Activated T-helper 1 cell treated with Interleukin-2 at 50 U/mL for 16 hours (primary cell): ENCODE measurements at places on chromosomes 12 and 14.
A peak's percentile ranks its signal among the peaks of the same experiment; 100 is the strongest.

DNA sequence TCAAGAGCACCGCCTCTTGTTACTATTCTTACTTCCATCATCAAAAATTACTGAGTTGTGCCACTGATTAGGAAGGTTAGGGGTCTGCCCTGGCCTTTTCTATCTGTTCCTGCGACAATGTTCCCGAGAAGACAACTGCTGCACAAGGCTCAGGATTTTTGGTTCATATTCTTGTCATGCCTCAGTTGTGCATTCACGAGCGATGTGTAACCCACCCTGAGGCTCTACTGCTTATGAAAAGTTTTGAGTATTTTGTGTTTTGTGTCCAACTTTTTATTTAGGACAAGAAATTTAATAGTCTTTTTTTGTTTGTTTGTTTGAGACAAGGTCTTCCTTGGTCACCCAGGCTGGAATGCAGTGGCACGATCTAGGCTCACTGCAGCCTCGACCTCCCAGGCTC, 23.1 kb upstream of the LGALS3 start:
- no peak for DNase-seq

GRCh38 chr14:69990323-69990722, 111.1 kb downstream of the SMOC1 start:
- DNase-seq, result no peak

DNA sequence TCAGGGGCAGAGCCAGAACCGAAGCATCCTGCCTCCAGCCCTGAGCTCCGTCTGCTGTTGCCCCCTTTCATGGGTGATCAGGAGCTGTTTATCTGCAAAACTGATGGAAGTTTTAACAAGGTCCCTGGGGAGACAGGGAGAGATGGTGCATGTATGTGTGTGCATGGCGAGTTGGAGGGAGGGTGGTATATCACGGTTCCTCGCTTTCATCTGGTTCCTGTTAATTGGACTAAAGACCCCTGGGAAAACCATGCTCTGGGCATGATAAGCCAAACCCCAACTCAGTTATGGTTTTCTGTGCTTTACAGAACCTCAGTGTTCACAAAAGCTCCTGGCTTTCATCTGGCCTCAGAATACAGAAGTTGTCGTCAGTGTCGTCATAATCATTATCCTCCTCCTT, 133.6 kb downstream of the KSR2 start:
- no peak for DNase-seq

DNA sequence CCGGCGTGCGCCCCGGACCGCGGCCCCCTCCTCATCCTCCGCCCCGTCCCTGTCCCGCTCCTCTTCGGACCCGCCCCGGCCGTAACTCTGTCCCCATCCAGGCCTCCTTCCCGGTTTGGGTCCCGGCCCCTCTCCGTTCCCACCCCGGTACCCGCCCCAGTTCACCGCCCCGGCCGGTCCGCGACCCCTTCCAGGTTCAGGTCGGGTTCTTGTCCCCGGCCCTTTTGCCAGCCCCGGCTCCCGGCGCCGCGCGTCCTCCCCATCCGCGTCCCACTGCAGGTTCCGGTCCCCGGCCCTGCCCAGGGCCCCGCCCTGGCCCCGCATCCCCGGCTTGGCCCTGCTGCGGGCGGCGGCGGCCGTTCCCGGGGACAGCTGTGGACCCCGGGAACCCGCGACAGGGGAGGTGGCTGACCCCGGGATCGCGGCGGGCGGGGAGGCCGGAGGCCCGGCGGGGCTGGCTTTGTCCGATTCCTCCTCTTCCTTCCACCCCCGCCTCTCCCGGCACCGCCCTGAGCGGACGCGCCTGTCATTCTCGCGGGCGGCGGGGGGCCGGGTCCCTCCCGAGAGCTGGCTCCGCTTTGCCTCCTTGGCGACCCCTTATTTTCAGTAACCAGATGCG, 601 bp downstream of the KLC1 start:
- DNase-seq, result peak; percentile 23

DNA sequence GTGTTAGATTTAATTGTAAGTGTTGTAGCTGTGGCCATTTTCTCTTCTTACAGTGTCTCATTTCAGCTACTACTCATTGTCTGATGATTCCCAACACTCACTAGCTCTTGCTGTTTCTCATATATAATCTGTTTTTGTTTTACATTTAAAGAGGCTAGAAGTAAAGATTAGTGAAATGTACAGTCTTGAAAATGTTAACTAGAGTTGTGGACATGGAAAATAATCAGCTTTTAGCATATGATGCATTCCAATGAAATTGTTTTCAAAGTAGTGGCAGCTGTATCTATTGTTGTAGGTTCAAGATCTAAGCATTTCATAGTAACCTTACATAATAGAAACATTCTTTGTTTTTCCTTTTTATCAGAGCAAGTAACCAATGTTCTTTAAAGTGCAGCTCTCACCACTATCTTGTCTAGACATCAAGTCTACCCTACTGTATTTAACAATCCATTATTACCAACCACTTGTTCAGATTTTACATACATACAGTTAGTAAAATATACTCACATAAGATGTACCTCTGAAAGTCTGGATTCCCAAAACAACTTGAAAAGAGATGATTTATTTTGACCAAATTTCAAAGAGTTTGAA, 76.9 kb downstream of the PPHLN1 start:
- DNase-seq, result no peak

GRCh38 chr14:74974364-74975058, 19.1 kb upstream of the PGF start:
- no peak for DNase-seq

- no peak for DNase-seq
Observed at GRCh38 chr12:83700838-83701237, 1014.1 kb downstream of the TMTC2 start.

- DNase-seq, result no peak
Observed at GRCh38 chr12:19465711-19466110, 26.4 kb downstream of the AEBP2 start.

- no peak for DNase-seq
Observed at GRCh38 chr12:12563290-12563928, 746 bp upstream of the DUSP16 start.

DNA sequence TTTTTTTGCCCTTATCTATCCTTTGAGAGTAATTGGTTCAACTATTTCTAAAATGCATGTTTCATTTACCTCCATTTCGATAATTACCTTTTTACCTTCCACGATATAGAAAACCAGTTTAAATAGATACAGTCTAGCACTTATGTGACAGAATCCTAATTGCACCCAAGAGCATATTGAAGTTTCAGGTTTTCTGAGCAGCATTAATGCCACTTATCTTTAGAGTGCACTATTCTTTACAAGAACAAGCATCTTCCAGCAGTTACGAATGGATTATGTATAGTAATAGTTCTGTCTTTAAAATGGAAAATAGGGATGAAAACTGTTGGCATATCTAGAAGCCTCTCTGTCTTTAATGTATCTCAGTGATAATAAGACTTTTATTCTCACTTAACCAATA, 82.2 kb upstream of the ATXN7L3B start:
- DNase-seq, result no peak

GRCh38 chr12:88960213-88960878, 380.1 kb upstream of the KITLG start:
- no peak for DNase-seq

DNA sequence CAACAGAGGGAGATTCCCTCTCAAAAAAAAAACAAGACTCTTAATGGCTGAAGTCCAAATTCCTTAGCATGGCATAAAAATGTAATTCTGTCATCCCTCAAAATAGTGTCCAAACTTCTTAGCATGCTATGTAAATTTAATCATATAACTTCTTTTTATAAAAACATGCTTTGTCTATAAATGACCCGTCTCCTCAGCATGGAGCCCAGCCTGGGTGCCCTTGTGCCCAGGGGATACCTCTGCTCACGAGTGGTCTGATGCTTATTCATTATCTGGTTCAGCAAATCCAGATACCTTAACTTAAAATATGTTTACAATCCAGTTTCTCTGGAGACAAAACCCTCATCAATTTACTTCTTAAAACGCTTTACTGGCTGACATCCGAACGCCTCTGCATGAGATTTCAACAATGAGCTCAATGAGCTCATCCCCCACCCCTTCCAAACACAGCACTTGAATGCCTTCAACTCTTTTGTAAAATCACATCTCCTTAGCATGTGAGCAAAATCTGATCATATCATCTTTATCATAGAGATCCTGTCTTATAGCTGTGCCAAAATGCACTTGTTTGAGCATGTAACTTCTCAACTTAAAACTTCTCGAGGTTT, 15.7 kb downstream of the RTL1 start:
- DNase-seq, result no peak

DNA sequence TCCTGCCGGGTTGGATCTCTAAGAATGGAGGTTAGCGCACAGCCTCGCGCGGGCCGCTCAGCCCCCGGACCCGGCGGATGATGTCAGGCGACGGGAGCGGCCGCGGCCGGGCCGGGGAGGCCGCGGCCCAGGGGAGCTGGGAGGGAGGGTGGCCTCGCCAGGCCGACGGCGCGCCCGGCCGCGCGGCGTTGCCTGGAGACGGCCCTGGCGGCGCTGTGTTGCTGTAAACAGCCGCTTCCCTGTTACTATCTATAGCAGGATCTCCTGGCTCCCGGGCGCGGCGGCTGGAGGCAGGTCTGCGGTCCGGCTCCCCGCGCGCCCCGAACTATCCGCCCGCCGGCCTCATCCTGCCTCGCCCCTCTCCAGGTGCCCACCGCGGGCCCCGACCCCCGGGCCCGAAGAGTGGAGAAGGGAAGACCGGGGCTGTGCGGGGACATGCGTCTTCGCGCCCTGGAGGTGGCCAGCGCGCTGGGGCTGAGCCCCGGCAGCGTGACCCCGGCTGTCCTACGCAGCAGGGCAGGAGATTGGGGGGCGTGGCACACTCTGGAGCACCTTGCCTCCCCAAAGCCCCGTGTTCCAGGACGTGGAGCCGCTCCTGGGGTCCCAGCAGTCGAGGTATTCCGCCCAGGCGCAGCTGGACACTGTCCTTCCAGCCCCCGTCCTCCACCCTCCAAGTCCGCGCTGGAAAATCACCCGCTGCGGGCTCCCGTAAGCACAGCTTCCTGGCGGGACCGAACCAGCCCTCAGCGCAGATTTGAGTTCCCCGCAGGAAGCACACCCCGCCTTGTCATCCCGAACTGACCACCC, 1.4 kb upstream of the FOS start:
- DNase-seq, result peak; percentile 47

DNA sequence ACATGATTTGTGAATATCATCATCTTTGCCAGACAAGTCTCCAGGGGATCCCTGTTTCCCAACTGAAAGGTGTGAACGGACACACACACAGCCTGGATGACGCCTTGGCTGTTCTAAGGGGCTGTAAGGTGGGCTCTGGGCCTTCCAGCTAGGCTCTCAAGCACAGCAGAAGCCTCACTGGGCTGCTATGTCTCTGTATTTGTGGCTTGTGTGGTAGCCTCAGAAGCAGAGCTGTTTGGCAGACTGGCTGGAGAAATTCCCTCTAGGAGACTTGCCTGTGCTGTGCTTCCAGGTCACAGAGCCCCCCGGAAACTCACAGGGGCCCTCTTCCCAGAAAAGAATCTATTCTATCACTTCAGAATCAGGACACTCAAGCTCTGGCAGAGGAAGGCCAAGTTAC, 21.4 kb downstream of the OTUB2 start:
- DNase-seq, result no peak

DNA sequence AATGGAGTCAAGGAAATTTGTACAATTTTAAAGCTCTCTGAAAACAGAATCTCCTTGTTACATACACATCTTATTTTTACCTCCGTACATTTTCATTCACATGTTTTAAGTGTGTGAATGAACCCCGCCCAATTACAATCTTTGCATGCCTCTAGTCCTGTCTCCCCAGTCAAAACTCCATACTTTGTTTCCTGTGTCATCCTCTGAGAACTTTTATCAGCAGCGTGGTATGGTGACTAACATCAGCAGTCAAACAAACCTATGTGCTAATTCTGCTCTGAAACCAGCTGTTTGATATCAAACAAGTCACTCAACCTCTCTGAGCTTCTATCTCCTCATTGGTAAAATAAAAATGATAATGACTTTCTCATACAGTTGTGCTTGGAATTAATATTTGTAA, 15.8 kb upstream of the ERGIC2 start:
- DNase-seq, result no peak

DNA sequence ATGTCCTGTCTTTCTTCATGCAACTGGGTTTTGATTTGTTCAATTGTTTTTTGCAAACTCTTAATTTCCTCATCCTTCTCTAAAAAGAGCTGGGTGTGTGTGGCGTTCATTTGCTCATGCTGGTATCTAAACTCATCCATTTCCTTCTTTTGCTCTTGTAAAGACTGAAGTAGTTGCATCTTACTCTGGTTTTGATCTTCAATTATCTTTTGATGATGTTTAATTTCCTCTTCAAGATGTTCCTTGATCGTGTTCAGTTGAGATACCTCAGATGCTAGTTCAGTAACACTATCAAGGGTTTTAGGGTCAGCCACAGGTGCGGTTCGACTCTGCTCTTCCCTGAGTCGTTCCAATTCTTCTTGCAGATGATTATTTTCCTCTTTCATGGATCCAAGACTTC, 34.8 kb downstream of the TRIP11 start:
- DNase-seq, result no peak

DNA sequence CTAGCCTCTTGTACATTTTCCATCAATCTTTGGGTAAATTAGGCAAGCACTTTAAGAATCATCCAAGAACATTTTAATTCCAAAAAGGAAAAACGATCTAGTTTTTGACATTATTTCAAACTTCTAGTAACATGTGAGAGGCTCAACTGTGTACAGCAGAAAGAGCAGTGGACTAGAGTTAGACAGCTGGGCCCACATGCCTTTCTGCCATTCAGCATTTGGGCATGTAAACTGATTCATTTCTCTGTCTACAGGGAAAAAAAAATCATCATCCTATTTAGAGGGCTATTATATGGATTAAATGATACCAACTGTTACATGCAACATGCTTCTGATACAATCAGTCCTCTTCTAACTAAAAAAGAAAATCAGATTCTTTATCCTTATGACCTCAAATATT, 17.7 kb downstream of the ATP2B1 start:
- no peak for DNase-seq

- DNase-seq, result no peak
Observed at GRCh38 chr12:31001581-31002360, 71.9 kb upstream of the DDX11 start.

- DNase-seq, result no peak
Observed at GRCh38 chr12:19529951-19530636, 90.8 kb downstream of the AEBP2 start.

DNA sequence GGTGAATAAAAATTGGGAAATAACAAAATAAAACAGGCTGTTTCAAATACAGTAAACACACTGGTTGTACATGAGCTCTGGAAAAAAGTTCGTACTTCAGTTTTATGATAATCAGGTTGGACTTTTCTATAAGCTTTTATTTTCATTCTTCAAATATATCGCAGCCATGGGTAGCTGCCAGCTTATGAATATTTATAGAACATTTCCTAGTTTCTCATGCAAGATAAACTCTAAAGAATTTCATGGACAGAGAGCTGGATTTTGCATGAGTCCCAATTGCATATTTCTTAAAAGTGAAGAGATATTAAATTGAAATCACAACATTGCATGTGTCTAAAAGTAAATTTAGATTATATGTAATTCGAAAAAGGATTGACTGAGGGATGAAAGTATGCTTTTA, 827.6 kb downstream of the SLC6A15 start:
- DNase-seq, result no peak

GRCh38 chr14:89613260-89614008, 196.4 kb upstream of the FOXN3 start:
- DNase-seq, result no peak

- no peak for DNase-seq
Observed at GRCh38 chr14:24065408-24065807, 6.0 kb upstream of the CPNE6 start.
